ENCODE measurements at places on chromosomes 1 and 21.
A peak's percentile ranks its signal among the peaks of the same experiment; 100 is the strongest.

GRCh38 chr21:42269386-42269785 is 45.8 kb downstream of the TFF3 start:
- no peak for DNase-seq

GRCh38 chr1:230303822-230304221 is 122.3 kb downstream of the PGBD5 start:
- peak; percentile 48 for DNase-seq

- DNase-seq, result no peak
Measured at GRCh38 chr1:57024855-57025254, 59.0 kb upstream of the C8B start.

DNA sequence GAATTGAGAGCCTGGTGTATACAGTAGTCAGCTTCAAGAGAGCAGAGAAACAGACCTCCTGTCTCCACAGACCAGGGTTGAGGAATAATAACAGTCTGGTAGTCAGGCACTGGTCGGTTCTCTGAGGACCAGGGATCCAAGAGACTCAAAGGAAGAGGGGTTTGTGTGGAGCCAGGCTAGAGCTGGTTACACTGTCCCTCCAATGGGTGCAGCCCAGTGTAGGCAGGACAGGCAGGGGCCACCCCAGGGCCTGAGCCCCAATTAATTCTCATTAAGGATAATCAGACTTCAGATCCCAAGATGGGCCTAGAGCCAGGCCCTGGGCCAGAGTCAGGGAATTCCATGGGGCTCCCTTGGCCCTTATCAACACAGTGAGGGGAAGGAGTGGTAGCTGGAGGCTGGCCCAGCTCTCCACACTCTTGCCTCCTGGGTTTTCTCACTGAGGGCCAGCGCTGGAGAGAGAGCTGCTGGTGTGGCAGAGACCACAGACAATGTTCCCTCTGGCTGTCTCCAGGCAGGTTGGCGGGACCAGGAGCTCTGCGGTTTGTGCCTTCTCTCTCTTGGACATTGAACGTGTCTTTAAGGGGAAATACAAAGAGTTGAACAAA is 9.1 kb downstream of the SEMA4A start:
- DNase-seq, result no peak

GRCh38 chr1:103170609-103171008 is 62.3 kb upstream of the COL11A1 start:
- DNase-seq, result peak; percentile 31

GRCh38 chr1:198923993-198924392 is 285.2 kb downstream of the PTPRC start:
- no peak for DNase-seq

GRCh38 chr21:17794518-17795145 is 24.5 kb downstream of the C21orf91 start:
- DNase-seq, result no peak

DNA sequence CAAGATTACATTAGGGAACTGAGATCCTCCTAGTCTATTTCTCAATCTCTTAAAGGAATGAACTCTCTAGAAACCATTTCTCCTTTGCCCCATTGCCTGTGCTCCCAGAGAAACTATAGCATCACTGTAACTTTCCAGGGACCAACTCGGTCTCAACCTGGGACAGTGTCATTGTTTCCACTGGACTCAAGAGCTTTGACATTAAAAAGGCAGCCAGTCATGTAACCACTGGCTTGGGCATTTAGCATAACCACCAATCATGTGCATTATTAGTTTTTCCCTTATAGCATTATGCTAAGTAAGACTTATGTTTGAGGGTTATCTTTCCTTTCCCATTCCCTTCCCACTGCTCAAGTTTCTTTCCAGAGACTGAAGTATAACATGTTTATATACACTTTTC is 18.2 kb downstream of the TEX38 start:
- DNase-seq, result no peak

DNA sequence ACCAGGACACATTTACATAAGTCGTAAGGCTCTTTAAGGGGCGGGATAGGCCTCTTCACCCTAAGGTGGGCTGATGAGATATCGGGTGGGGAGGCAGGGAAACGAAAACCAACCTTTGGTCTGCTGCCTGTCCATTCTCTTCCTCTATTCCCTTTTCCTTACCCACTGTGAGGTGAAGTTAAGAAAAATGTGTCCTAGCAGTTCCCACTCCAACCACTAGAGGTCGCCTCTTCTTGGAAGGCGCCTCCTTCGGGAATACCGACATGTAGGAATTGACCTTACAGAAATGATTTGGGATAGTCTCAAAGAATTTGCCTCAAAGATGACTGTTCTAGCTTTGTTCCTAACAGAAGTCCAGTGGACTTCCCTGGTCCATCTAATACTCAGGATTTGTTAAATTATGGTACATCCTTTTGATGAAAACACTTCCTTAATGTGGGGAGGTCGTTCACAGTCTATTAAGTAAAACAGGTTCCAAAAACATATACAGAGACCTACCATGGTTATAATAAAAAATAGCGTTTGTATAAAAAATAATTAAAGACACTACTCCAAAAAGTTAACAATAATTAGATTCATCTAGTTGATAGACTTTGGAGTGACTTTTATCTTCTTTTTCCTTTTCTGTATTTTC is 14.1 kb downstream of the AZIN2 start:
- no peak for DNase-seq

DNA sequence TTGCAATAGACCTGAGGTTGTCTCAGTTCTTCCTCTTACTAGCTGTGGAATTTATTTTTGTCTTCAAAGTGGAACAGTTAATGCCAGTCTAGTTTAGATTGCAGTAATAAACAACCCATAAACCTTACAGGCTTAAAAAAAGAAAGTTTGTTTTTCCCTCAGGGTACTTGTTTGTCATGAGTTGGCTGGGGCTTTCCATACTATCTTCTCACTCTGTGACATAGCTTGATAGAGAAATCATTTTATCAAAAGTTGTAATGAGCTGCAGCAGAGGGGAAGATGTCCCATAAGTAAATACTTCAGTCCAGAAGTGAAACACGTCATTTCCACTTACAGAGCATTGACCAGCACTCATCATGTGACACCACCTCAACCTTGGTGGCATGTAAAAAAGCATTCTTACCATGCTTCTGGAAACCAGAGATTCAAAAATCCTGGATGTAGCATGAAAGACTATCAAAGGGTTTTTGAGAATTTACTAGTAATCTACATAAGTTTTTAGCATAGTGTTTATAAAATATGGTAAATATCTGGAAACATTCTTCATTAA is 62.8 kb upstream of the COL11A1 start:
- no peak for DNase-seq

DNA sequence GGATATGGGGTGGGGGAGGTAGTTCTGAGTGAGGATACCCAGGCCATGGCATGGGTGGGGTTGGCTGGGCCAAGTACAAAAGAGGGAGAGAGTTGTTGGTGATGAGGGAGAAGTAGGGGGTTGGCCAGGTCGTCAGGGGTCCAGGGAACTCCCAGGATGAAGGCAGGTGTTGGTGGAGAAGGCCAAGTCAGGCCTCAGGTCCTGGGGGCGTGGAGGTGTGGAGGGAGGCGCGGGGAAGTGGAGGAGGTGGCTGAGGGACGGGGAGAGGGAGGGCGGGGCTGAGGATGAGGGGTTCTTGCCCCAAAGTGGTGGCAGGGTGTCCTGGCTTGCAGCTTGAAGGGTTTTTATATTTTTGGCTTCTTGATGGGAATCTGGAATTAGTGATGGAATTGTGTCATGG is 61.1 kb downstream of the FOXO6 start:
- DNase-seq, result no peak

GRCh38 chr1:152143150-152143887 is 15.7 kb downstream of the RPTN start:
- no peak for DNase-seq

DNA sequence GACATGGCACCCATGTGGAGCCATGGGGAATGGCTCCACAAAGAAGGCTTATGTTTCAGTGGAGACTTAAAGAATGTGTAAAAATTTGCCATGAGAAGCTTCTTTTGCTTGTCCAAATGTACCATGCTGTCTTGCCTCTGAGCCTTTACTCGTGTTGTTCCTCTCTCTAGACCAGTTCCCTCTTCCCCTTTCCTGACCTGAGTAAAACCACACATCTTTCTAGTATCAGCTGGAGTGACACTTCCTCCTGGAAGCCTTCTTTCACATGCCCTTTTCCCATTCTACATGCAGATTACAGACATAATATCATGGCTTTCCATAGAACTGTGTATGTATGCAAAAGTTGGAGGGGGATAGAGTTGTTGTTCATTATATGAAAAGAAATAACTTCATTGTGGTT is 13.6 kb upstream of the GPX7 start:
- no peak for DNase-seq

DNA sequence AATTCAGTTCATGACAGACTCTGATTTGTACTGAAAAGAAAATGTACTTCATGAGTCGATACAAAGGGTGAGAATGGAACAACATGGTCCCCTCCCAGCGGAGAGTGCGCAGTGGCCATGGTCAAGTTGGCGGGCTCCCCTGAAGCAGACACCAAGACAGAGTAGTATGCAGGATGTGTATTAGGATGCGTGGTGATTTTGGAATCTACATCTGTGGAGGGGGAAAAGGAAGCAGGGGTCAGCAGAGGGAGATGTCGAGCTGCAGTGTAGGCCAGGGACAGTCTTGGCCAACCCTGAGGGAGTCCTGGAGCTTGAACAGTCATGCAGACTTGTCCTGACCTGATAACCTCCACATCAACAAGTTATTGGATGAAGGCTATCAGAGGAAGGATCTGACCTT is 481.0 kb downstream of the OMA1 start:
- no peak for DNase-seq

DNA sequence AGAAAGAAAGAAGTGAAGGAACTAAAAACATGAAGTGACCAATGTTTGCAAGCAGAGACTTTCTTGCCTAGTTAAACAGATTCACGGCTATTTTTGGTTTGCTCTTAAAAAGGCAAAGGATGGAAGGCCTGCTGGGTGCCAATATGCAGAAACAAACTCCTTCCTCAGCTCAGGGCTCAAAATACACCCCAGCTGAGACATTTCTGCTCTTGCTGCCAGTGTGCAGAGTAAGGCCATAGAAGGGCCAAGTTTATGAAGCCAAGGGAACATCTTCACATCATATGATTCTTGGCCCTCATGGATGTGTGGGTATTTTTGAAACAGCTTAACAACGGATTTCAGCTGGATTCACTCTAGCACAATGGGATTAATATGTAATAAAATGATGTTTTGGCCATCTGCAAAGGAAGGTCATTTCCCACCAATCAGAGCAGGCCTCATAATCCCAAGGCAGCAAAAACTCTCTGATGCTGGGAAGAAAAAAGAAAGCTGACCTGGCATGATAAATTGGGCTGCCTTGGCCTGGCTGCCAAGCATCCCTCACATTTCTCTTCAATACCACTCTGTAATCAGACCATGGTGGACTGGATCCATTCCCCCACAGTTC is 70.7 kb downstream of the CAPZB start:
- DNase-seq, result no peak

DNA sequence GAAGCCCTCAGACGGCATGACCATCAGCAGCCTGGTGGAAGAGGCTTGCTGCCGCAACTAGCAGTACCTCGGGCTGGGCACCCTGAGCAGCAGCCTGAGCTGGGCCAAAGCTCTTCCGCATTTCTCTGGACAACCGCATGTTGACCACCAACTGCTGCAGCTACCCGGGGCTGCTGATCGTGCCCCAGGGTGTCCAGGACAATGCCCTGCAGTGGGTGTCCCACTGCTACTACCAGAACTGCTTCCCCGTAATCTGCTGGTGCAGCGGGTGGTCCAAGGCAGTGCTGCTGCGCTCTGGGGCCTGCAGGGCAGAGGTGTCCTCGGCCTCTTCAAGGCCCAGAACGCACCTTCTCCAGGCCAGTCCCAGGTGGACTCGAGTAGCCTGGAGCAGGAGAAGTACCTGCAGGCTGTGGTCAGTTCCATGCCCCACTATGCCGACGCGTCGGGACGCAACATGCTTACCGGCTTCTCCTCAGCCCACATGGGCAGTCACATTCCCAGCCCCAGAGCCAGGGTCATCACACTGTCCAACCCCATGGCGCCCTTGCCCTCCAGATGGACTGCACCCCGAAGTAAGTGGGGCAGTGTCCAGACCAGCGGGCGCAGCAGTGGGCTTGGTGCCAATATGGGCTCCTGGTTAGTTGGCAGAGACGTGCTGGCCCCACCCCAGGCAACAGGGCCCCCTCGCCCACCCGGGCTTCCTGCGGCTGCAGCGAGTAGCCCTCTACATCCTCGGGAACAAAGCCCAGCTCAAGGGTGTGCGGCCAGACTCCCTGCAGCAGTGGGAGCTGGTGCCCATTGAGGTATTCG is 19.5 kb upstream of the NPPB start:
- DNase-seq, result no peak

- no peak for DNase-seq
Measured at GRCh38 chr1:228429007-228429406, 12.3 kb upstream of the TRIM17 start.

- no peak for DNase-seq
Measured at GRCh38 chr1:99084562-99084961, 79.9 kb upstream of the PLPPR5 start.

GRCh38 chr1:84598846-84599741 is 24.9 kb upstream of the CTBS start:
- DNase-seq, result peak; percentile 91

GRCh38 chr1:151892190-151892589 is 17.1 kb downstream of the THEM4 start:
- DNase-seq, result no peak

DNA sequence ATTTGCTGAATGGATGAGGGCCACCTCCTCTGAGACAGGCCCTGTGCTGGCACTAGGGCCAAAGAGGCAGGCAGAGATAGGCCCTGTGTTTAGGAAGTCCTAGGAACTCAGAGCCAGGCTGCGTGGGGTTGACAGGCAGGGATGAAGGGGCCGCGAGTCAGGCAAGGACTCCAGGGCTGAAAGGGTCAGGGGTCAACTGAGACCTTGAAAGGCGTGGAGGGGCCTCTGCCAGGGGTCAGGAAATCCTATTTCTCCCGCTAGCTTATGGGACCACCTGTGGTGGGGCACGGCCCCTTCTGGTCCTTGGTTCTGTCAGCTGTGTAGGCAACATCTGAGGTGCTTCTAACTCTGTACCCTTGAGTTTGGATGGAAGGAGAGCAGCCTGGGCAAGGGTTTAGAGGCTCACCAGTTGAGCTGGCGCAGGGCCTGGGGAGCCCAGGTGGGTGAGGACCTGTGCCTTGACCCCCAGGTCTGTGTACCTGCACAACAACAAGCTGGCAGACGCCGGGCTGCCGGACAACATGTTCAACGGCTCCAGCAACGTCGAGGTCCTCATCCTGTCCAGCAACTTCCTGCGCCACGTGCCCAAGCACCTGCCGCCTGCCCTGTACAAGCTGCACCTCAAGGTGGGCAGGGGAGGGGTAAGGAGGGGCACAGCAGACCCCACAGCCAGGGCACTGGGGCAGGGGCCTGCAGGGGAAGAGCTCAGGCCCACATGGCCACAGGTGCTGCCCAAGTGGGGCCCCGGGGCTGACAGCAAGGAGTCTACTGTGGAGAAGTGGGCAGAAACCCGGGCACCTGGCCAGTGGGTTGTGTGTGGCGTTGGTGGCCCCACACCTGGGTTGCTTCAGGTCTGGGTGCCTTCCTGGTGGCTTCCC is 14.9 kb downstream of the PODN start:
- DNase-seq, result no peak

GRCh38 chr1:214913966-214914365 is 168.6 kb upstream of the KCNK2 start:
- no peak for DNase-seq

- no peak for DNase-seq
Measured at GRCh38 chr1:1956101-1956500, 37.0 kb upstream of the TMEM52 start.

All from HS-5 (cell line).